CD14-positive monocyte (primary cell): ENCODE measurements at places on chromosomes 16 and 17.

DNA sequence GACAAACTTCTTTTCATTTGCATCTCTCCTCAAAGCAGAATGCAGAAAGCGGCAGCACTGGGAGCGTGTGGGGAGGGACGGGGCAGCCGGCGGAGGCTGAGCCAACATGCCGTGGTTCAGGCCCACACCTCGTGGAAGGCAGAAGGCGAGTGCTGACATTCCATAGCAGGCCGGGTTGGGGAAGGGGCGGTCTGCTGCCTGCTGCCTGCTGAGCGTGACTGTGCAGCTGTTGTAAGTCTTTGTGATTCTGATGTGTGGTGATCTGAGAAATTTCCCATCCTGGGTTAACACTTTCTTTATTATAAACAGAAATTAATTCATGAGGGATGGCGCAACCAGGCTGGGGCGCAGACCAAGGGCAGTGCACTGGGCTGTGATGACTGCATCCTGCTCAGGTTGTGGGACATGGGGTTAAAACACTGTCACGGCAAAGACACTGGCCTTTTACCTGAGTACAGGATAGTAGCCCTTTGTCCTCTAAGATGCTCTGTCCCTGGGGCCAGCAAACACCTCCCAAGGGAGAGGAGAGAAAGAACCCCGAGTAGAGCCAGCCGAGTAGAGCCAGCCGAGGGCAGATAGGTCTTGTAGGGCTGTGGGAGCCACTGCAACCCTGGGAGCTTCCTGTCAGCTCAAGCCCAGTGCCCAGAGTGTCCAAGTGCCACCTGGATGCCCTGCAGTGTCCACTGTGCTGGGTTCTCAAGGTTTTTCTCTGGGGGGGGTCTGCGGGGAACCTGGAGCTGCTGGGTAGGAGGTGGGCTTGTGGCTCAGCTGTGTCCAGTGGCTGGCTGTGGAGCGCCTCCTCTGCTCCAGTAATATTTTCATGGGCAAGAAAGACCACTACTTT lies 8.8 kb upstream of the DNASE1 start:
- no peak for DNase-seq

DNA sequence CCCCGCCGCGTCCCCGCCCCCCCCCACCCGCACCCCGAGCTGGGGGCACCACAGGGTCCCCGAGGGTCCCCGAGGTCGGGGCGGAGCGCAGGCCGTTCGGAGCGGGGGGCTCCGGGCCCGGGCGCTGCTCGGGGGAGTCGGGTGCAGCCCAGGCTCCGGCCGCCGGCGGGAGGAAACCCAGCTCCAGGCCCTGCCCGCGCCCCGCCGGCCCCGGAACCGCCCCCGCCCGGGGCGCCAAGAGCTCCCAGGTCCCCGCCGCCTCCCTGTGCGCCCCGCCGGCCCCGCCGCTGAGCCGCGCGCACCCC lies 33.2 kb upstream of the RPH3AL start:
- DNase-seq = no peak

- no peak for DNase-seq
Observed at GRCh38 chr17:48054238-48055185, 6.4 kb downstream of the NFE2L1 start.

- no peak for DNase-seq
Observed at GRCh38 chr17:54883939-54884338, 16.7 kb upstream of the TOM1L1 start.

DNA sequence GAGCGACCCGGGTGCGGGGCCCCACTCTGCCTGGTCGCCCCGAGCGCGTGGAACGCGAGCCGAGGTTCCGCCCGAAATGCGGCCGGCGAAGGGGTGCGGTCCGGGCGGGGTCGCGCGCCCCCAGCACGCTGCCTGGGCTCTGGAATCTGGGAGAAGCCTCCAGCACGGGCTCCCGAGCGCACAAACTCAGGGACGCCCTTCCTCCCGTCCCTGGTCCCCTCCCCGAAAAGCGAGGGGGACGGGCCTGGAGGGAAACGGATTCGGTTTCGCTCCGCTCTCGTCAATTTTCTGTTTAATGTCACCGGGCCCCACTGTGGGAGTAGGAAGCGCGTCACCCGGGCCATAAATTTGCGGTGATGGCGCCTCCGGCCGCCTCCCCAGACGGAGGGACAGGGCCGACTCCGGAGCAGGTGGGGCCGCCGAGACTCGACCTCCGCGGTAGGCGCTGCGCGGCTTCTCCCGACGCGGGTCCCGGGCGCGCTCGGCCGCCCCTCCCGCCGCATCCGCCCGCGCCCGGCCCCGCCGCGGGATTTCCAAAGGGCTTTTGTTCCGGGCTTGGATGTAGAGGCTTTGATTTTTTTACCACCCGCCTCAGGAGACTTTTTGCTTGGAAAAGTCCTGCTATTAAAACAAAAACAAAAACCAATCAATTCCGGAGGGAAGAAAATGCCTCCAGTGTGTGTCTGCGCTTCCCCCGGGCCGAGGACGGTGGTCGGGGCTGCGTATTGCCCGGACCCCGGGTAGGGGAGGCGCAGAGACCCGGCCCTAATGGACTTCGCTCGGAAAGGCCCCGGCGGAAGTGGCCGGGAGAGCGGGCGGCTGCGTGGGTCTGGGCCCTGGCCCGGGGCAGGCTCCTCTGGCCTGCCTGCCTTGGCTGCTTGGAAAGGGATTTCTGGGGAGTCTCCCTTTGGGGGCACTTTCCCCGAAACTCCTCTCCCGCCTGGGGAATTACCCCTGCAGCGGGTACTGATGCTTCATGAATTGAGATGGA lies 7.9 kb upstream of the BAHCC1 start:
- DNase-seq = peak; percentile 78

DNA sequence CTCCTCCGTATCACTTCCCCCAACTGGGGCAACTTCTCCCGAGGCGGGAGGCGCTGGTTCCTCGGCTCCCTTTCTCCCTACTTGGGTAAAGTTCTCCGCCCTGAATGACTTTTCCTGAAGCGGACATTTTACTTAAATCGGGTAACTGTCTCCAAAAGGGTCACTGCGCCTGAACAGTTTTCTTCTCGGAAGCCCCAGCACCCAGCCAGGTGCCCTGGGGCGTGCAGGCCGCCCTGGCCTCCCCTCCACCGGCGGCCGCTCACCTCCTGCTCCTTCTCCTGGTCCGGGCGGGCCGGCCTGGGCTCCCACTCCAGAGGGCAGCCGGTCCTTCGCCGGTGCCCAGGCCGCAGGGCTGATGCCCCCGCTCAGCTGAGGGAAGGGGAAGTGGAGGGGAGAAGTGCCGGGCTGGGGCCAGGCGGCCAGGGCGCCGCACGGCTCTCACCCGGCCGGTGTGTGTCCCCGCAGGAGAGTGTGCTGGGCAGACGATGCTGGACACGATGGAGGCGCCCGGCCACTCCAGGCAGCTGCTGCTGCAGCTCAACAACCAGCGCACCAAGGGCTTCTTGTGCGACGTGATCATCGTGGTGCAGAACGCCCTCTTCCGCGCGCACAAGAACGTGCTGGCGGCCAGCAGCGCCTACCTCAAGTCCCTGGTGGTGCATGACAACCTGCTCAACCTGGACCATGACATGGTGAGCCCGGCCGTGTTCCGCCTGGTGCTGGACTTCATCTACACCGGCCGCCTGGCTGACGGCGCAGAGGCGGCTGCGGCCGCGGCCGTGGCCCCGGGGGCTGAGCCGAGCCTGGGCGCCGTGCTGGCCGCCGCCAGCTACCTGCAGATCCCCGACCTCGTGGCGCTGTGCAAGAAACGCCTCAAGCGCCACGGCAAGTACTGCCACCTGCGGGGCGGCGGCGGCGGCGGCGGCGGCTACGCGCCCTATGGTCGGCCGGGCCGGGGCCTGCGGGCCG lies 1.6 kb downstream of the HIC1 start:
- peak; percentile 67 for DNase-seq

DNA sequence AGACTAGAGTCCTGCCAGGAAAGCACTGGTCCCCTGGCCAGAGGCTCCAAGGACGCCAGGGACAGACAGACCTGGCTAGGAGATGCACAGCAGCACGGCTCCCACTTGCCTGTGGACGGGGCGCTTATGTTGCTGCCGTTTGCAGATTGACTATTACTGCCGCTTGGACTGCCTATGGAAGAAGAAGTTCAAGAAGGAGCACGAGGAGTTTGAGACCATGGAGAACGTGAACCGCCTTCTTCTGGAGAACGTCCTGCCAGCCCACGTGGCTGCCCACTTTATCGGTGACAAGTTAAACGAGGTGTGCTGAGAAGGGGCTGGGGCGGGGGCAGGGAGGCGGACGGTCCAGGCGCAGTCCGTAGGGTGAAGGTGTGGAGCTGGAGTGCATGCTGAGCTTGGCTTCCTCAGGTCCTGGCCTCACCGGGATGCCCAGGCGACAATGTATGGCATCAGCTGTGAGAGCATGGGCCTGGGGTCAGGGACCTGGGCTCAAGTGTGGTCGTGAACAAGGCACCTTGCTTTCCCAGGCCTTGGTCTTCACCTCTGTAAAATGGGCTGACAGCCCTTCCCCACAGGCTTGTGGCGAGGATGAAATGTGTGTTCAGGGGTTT lies 45.6 kb downstream of the ADCY7 start:
- no peak for DNase-seq

GRCh38 chr16:1630450-1631213 lies 18.5 kb downstream of the CRAMP1 start:
- no peak for DNase-seq

DNA sequence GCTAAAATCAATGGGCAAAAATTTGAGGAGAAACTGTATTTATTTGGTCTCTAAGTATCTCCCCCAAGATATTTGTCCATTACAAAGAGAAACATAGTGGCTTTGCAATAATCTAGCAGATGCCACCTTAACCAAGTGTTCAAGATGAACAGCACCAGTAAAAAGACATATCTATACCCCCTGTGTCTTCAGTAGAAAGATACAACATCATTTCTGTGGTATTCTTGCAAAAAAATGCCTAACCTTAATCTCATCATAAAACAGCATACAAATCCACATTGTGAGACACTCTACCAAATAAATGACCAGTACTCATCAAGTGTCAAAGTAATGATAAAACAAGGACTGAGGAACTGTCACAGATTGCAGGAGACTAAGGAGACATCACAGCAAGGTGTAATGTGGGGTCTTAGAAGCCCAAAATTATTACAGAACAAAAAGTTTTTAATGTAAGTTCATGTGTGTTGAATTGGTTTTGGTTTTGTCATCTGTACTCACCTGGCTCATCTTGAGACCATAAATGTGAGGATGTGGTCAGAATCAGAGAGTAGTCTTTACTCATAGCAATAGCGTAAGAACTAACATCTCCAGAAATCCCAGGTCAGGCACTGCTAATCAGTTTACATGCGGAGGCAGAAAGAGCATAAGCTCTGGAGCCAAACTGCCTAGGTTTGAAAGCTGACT lies 77.2 kb downstream of the AATF start:
- no peak for DNase-seq

- no peak for DNase-seq
Observed at GRCh38 chr16:3444032-3444388, 530 bp downstream of the NAA60 start.

DNA sequence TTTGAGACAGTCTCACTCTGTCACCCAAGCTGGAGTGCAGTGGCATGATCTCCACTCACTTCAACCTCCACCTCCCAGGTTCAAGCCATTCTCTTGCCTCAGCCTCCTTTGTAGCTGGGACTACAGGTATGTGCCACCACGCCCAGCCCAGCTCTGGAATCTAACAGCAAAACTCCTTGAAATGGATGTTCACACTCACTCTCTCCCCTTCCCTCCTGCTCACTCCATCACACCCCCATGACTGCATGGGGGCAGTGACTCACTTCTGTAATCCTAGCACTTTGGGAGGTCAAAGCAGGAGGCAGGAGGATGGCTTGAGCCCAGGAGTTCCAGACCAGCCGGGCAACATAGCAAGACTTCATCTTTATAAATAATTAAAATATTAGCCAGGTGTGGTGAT lies 11.1 kb upstream of the TFAP4 start:
- no peak for DNase-seq

- no peak for DNase-seq
Observed at GRCh38 chr17:44977065-44977464, 9.0 kb upstream of the C1QL1 start.

- no peak for DNase-seq
Observed at GRCh38 chr17:29084541-29085146, 41.7 kb downstream of the PIPOX start.

DNA sequence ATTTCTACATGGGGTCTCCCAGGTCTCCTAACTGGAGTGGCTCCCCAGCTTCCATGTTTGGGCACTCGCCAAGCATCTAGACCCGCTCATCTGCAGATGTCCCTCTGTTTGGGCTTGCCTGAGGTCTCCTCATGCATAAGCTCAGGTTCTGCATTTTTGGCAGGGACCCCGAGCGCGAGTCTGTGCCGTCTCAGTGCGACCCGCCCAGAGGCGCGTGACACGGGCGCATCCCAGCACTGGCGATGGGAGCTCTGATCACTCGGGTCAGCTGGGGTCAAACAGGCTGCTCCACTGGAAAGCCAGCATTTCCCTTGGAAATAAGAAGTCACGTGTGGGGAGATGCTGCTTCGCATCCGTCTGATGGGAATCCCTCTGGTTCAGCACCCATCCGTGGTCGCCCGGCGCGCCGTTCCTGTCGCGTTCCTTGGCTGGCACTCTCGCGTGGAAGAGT lies 56.9 kb upstream of the FASN start:
- no peak for DNase-seq

DNA sequence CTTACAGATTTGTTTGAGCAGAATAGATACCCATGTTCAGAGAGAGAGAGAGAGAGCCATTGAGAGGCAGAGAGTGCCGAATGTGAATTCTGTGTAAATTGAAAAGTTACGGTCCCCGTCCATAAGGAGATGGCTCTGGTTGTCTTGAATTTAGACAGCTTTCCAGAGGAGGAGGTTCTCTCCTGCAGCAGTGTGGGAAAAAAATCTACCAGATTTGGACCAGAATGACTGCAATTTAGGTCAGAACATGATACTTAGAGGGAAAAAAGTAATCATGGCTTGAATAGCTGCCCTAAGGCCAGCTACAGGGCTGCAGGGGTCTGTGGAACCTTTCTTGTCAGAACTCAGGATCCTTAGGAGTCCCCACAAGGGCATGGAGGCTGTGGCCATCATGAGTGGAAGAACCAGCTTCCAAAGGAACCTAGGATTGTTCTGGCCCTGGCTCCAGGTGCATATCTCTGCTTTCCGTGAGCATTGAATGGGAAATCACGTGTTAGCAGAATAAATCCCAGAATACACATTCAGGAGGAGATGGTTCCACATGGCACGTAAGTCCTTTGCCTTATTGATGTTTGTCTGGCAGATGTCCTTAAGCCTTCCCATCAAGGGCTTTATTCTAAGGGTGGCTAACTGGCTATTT lies 13.0 kb downstream of the PITPNC1 start:
- no peak for DNase-seq

GRCh38 chr17:8187517-8188262 lies 2.3 kb downstream of the BORCS6 start:
- DNase-seq = peak; percentile 87

- no peak for DNase-seq
Observed at GRCh38 chr16:87233928-87234327, 83.3 kb downstream of the C16orf95 start.

GRCh38 chr17:44942456-44942855 lies 5.1 kb downstream of the KIF18B start:
- DNase-seq = no peak

GRCh38 chr17:57269598-57270255 lies 13.4 kb downstream of the MSI2 start:
- no peak for DNase-seq

- no peak for DNase-seq
Observed at GRCh38 chr16:86566601-86566965, at the start of gene FOXC2. Gene FOXC2 (plus strand): TSS chr16:86566829. CDS start chr16:86567336, 507 bp downstream.

GRCh38 chr16:69190598-69190997 lies 3.6 kb downstream of the SNTB2 start:
- no peak for DNase-seq

GRCh38 chr17:1315409-1315808 lies 35.9 kb downstream of the TRARG1 start:
- no peak for DNase-seq

- DNase-seq = no peak
Observed at GRCh38 chr16:84259691-84260090, 19.9 kb upstream of the KCNG4 start.

GRCh38 chr16:19415461-19415860 lies 2.2 kb upstream of the TMC5 start:
- no peak for DNase-seq

- DNase-seq = no peak
Observed at GRCh38 chr16:81450783-81451491, 6.3 kb downstream of the CMIP start.
